Testis (tissue), 5 donors: ENCODE measurements at places on chromosomes 1 and 21.
A peak's percentile ranks its signal among the peaks of the same experiment; 100 is the strongest.

DNA sequence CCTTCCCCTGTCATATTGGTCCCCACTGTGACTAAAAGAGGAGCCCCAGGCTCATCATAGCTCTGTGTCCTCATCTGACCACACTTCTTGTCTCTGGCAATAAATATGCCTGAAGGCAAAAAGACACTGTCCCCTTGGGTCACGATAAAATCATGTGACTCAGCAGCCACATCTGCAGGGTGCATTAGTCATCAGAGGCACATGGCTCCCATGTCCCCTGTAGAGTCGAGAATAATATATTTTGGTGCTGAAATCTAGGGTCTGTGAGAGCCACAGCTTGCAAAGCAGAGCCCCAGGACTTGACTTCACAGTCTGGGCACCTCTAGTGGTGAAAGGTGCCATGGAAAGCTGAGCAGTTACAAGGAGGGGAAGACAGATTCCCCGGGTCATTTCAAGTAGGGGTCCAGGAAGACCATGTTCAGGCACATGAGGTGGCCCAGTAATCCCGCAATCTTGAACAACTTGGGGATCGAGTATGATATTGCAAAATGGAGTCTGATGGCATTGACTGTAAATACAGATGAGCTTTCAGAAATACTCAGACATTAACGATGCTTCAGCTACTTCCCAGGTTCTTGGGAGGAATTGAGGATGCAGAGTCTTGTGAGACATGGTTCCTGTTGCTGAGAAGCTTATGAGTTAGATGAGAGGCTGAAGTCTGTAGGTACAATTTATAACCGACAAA lies 68.6 kb downstream of the SLC35F3 start:
- no peak for DNase-seq

GRCh38 chr1:13828454-13829151 lies 128.6 kb downstream of the PRDM2 start:
- DNase-seq = peak; percentile 63

- no peak for DNase-seq
Measured at GRCh38 chr1:173276922-173277800, 70.0 kb upstream of the TNFSF4 start.

DNA sequence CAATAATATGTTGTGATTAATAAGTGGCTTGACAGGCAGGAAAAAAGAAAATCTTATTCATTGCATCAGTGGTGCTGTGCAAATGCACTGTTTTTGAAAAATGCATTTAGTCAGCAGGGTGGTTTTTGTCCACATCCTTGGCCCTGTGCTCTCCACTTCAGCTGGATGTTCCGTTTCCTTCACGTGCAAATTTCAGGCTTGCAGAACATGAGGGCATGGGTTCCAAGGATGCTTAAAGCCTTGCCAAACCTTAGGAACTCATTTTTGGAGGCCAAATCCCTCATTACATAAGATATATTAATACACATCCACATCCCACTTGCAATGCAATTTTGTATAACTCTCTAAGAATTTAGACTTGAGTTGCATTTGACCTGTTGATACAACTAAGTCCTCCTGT lies 410.1 kb downstream of the PRDM2 start:
- peak; percentile 29 for DNase-seq

GRCh38 chr1:248825909-248826760 lies at the start of gene SH3BP5L:
Gene SH3BP5L, minus strand, starts transcription at chr1:248825915. Its CDS starts 980 bp downstream, at chr1:248824935.
- DNase-seq = peak; percentile 96

- DNase-seq = no peak
Measured at GRCh38 chr1:112826217-112826944, 111.2 kb upstream of the PPM1J start.

DNA sequence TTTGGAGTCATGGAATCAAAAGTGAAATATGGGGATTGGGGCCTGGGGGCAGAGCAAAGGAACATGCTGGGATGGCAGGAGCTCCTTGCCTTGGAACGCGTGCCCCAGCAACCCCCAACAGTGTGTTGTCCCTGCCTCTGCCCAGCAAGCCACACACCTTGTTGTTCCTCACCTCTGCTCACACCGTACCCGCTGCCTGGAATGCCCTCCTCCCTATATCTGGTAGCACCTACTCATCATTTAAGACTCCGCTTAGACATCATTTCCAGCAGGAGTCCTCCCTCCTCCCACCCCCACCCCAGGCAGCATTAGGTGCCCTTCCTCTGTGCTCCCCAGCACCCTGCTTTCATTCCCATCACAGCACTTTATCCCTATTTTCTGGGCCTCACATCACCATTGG lies 7.8 kb downstream of the NECTIN4 start:
- no peak for DNase-seq

GRCh38 chr1:179921472-179921871 lies 33.1 kb upstream of the CEP350 start:
- DNase-seq = no peak

DNA sequence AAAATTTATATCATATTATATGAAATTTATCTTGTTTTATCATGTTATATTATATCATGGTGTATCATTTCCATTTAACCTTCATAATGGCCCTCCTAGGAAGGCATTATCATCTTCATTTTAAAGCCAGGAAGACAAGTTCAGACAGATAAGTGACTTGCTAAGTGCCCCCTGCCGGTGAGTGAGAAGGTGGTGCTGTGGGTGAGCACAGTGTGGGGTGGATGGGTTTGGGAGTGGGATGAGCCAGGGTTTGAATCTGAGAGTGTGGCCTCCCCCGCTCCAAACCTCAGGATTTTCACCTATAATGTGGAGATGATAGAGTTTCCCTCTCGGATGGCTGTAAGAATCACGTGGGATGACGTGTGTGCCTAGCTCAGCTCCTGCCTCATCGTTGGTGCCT lies 108.7 kb upstream of the IGSF21 start:
- DNase-seq = no peak

DNA sequence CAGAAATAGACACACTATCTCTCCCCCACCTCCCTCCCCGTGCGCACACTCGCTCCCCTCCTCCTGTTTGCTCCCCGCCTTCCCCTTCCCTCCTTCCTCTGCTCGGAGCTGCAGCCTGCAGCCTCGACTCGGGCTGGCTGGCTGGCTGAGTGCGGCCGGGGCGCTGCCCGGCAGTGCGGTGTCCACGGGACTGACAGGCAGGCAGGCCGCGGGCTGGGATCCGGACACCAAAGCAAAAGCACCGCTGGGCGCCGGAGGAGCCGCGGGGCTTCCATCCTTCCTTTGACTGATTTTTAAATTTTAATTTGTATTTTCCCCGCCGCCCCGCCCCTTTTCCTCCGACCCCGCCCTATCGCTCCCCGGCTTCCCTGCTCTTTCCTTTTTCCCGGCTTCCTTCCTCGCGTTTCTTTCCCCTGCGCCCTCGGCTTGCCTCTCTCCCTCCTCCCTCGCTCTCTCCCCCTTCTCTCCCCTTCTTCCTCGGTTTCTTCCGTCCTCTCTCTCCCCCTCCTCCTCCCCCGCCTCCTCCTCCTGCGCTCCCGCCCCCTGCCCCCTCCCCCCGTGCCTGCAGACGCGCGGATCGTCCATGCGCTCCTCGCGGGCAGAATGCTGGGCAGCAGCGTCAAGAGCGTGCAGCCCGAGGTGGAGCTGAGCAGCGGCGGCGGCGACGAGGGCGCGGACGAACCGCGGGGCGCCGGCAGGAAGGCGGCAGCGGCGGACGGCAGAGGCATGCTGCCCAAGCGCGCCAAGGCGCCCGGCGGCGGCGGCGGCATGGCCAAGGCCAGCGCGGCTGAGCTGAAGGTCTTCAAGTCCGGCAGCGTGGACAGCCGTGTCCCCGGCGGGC lies 109.4 kb downstream of the NAV1 start:
- peak; percentile 68 for DNase-seq

DNA sequence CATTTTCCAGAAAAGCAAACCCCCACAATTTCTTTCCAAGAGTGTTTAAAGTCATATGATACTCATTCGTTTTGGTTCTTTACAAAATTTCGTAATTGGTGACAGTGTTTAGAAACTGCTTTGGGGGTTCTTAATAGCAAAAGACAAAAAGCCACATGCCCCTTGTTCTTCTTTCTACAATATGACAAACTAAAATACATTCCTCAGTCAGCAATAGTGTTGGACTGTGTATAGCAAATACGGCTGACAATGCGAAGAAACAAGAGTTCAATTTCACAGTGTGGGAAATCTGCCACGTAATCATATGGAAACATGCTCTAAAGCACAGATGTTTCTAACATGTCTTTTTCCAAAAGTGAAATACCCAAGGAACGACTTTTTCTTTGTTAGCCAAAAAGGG lies 7.6 kb upstream of the IFNAR1 start:
- no peak for DNase-seq

DNA sequence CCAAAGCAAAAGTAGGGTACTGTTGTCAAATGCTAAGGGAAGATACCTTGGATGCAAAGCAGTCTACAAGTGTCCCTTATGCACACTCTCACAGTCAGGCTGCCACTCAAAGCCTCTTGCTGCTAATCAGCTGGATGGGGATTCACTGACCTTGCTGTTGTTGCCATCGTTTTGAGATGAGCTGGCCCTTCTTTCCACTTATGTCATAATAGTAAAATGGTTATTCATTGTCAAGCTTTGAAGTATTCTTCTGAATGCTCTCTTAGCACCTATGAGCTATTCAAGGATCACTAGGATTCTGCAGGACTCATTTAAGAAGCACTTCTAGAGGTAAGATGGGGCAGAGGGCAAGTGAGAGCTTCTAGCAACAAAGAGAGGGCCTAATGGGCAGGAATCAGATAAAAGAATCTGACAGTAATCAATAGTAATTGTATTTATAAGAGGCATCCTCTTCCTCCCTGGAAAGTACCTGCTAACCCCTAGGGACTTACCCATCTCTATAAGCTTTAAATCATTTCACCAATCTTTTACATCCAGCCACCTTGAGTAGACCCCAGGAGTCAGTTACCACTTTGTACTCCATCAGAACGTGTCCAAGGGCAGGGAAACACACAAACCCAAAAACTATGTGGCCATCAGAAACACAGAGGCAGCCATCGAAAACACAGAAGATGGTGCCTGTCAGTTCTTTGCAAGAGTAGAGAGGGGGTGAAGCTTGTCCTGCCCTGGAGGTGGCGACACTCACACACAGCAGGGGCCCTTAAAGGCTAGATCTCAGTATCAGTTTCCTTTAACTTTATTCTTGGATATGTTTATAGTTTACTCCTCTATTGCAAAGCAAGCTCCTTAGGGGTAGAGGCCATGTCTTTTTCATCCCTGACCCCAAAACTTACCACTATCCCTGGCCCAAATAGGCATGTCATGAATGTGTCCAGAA lies 103.7 kb upstream of the NFIA start:
- no peak for DNase-seq

GRCh38 chr1:107964336-107965109 lies 457 bp downstream of the VAV3 start:
- DNase-seq = peak; percentile 38

GRCh38 chr1:118042501-118042900 lies 113.0 kb downstream of the WDR3 start:
- no peak for DNase-seq
